Suppressor macrophage treated with lipopolysaccharide for 1 hour (primary cell): ENCODE measurements at places on chromosomes 16 and 17.

DNA sequence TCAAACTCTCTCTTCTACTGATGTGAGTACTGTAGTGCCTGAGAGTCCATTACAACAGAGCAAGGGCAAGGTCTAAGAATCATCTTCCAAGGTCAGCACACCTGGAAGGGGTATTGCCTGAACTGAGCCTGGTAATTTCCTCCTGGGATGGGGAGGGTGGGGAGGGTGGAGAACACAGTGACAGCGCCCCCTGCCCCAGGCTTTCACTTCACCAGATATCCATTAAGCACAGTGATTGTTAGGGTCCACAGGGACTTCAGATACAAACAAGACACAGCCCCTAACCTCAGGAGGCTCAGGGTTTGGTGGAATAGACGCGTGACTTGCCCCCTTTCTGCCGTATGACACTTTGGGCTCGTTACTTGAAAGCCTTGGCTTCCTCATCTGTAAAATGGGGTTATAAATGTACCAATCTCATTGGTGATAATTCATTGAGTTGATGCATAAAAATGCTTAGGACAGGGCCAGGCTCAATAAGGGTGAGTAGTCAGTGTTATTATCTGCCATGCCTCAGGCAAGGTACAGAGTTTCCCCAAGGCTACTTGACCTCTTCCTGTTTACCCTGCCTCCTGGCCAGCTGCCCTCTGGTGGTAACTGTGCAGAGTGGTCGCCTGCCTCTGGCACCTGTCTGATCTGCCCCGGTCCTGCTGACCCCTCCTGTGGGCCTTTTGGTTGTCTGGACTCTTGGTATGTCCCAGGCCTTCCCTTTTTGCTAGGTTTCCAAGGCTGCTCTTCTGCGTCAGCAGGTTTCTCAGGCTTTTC, 13.1 kb upstream of the BRD7 start:
- no peak for DNase-seq

DNA sequence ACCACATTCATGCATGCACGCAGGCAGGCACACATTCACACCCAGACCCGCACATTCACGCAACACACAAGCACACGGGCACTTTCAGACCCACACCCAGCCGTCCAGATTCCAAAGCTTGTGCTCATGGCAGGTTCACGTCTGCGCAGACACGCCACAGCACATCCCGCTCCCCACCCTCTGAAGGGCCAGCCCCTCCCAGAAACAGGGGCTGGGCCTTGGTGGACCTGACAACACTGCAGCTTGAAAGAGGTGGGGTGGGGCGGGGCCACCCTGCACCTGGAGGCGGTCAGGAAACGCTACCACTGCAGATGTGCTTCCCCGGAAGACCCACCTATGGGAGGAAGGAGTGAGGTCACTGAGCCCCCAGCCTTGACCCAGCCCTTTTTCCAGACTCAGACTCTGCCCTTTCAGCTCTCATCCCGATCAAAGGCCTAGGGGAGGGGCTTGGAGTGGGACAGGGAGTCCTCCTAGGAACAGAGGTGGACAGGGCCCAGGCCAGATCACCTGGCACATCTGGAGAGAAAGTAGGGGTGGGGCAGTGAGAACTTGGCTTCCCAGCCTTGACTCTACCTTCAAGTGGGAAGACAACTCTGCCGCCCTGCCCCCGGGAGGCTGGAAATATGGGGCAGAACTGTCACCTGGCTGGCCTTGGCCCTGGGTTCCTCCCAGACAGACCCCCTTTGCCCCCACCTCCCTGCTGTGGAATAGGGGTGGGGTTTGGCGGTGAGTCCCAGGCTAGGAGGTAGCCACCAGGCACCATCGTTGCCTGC, 11.0 kb downstream of the P3H4 start:
- DNase-seq, result no peak

- no peak for DNase-seq
Observed at GRCh38 chr16:10317425-10318001, 68.3 kb upstream of the ATF7IP2 start.

DNA sequence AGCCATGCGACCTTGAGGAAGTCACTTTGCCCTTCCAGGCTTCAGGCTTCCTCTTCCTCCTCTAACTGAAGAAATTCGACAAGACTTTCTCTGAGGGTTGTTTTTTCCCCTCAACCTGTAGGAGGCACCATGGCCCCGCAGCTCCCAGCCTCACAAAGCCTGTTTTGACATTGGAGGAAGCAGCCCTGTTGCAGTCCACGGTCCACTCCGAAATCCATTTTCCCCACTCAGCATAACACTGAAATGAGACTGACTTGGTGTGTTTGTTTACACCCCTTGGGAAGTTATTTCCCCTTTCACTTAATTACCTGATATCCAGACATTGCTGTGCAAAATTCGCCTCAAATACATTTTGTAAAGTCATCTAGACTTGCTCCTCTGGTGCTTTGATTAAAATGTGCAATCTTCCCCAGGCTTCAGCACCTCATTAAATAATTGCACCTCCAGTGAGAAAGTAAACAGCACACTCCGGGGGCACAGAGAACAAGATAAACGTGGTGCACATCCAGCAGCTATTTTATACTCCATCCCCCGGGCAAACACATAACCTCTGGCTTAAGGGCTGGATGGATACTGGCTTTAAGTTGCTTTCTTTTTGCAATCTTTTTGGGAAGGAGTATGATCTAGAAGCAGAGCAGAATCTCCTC, 41.4 kb upstream of the PIRT start:
- DNase-seq, result peak; percentile 27

GRCh38 chr17:82232322-82232820, 3.5 kb downstream of the SLC16A3 start:
- no peak for DNase-seq

- no peak for DNase-seq
Observed at GRCh38 chr16:72736074-72736473, 311.9 kb downstream of the ZFHX3 start.
